T1000 (cell line): ENCODE measurements at places on chromosomes 13 and 19.

- peak; percentile 22 for DNase-seq
These were observed 725.2 kb upstream of the SLITRK1 start for GRCh38 chr13:84607261-84608013.

DNA sequence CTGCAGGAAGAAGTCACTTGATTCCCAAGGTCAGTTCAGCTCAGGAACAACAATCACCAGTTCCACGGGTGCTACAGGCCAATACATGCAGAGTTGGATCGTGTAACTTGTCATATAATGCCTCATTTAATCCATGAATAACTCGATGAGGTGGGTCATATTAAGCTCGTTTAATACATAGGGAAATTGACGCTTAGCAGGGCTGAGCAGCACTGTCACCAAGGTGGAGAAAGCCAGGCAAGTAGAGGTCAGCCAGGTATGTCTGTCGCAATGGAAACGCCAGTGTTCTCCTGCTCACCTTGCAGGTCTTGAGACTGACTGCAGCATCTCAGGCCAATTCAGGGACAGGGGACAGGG is 52.3 kb downstream of the CCDC70 start:
- no peak for DNase-seq

GRCh38 chr19:17333611-17334413 is 843 bp downstream of the ANO8 start:
- DNase-seq, result peak; percentile 55

DNA sequence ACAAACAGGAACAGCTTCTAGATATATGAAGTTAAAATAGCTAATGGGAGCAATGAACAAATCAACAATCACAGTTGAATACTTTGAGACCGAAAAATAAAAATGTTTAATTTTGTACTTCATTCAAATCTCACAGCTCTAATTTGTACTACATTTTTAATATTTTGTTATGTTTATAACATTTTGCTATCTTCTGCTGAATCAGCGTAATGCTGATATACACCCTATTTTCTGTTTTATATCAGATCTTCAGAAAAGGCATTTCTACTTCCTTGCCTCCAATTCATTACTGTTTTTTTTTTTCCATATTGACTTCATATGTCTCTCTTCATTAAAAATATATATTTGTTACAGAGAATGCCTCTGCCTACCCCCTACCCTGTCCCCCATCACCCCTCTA is 27.9 kb upstream of the GPR183 start:
- DNase-seq, result no peak

GRCh38 chr19:12987781-12988180 is 7.5 kb upstream of the NFIX start:
- DNase-seq, result no peak

DNA sequence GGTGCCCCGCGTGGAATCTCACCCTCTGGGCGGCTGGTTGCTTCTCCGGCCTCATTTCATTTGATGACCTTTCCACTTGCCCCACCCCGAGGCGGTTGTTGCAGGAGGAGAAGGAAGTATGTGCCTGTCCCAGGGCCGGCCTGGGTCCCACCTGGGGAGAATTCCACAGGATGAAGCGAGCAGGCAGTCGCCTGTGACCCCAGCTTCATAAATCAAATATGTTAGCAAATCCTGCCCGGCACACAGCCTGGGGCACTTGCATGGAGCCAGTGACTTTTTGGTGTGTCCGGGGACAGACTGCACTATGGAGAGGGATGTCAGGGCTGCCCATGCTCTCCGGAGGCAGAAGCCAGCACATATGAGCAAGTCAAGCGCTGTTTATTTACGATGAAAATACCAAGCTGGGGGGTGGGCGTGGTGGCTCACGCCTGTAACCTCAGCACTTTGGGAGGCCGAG is 19.7 kb upstream of the ZBTB7A start:
- no peak for DNase-seq

GRCh38 chr13:29925457-29926097 is 75.2 kb upstream of the UBL3 start:
- no peak for DNase-seq

DNA sequence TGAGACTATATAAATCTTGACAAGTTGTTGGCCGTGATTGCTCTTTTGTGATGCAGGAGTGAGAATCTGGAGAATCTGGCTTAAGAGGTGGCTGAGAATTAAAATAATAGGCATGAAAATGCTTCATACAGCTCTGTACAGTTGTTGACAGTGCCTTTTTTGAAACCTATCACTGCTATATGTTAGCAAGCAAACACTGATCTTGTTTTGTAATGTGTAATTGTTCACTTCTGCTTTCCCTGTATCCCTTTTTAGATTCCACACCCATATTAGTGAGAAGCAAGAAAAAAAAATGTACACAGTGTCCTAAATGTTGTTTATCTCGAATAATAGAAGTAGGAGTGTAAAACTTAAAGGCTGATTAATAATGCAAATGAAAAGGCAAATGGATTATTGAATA is 31.1 kb downstream of the ITM2B start:
- DNase-seq, result no peak

DNA sequence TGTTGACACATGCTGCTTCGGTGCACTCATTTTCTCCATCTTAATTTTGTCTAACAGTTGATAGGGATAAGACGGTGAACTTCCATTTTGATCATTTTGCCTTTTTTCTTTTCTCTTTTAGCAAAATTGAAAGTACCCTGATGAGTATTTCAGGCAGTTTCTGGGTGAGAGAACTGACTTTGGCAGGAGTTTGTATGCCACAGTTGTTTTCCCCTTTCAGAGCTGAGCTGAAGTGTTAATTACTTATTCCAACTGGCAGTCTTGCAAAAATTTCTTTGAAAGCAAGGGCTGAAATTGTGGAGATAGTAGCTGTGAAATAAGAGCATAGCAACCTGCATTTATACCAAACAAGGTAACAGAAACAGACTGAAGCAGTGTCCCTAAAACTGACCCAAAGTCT is 180.2 kb downstream of the SLITRK5 start:
- DNase-seq, result no peak

DNA sequence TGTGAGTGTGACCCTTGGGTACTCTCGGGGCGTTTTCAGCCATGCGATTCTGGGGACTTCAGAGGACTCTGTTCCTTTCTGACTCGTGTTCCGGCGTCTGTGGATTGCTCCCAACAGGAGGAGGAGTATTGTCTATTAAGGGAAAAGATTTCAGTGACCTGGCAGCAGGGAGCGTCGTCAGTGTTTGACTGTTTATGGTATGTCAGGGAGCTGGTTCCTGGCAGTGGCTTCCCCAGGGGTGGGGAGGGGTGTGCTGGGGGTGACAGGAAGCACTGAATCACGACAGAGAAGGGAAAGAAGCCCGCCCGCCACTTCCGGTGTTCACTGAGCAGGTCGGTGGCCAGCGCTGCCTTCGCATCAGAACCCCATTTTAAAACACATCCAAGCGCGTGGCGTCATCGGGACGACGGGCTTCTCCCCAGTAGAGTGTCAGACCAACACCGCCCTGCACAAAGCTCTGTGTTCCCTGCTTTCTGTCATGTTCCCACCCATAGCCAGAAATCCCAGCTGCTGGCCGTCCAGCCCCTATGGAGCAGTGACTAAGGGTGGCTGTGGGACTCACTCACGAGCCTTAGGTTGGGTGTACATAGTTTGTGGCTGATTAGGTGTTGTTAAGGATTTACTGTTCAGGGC is 33.8 kb downstream of the COL4A2 start:
- peak; percentile 58 for DNase-seq

DNA sequence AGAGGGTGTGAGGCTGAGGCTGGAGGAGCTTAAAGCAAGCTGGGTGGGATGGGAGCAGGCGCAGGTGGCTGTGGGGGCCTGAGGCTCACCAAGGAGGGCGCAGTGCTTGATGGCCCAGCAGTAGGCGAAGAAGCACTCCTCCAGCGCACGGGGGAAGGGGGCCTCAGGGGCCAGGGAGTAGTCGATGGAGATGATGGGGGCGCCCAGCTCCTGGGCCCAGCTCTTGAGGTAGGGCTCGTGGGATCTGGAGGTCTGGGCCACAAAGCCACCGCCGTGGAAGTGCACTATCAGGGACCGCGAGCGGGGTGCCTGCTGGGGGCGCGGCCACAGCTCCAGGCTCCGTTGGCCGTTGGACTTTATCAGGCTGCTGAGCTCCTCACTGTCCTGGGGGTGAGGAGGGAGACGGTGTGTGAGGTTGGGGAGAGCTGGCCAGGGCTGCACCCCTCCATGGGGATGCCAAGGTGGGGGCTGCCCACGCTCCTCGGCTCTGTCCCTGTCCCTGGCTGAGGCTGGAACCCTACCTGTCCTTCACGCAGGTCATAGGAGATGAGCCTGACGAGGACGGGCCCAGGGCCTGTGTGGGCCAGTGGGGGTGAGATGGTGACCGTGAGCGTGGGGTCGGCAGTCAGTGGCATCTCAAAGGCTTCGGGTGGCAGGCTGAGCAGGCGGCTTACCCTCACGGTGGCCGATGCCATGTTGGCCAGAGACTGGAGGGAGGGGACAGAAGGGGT is 17.2 kb upstream of the CNFN start:
- no peak for DNase-seq

GRCh38 chr13:98222816-98223215 is 45.7 kb upstream of the RNF113B start:
- DNase-seq, result no peak

DNA sequence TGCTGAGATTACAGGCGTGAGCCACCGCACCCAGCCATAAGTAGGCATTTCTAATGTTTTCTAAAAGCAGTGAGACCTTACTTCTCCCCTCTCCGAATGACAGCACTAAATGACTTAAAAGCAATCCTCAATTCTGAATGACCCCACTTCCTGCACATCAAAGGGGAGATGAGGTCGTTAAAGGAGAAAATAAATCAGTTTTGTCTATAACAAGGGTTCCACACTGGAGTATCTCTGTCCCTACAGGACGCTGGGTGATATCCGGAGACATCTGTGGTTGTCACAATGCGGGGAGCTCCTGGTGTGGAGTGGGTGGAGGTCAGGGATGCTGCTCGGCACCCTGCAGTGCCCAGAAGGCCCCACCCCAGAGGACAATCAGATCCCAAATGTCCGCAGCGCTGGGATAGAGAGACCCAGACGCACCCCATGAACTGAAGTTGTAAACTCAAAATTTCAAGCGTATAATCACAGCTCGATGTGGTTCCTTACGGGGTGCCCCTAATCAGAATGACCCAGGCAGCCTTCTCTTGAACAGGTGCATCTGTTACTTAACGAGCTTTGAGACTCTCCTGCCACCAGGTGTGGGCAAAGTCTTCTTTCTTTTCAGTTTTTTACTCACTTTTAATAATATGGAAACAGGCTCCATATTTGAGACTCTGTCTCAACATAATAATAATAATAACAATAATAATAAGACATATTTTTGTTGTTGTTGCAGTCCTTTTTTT is 2.9 kb downstream of the GNG7 start:
- DNase-seq, result no peak

DNA sequence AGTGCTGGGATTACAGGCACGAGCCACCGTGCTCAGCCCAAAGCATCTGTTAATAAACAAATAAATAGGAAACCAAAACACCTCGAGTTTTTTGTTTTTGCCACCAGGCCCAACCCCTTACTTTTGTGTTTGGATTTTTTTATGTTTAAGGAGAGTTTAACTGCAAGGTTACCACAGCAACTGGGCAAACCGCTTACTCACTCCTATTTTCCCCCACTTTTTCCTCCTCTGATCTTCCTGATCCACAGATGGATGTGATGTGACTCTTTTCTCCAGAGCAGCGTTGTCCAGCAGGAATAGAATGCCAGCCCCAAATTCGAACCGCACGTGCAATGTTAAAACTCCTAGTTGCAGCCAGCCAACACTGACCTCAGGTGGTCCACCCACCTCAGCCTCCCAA is 2.1 kb upstream of the PNMA8B start:
- DNase-seq, result no peak

DNA sequence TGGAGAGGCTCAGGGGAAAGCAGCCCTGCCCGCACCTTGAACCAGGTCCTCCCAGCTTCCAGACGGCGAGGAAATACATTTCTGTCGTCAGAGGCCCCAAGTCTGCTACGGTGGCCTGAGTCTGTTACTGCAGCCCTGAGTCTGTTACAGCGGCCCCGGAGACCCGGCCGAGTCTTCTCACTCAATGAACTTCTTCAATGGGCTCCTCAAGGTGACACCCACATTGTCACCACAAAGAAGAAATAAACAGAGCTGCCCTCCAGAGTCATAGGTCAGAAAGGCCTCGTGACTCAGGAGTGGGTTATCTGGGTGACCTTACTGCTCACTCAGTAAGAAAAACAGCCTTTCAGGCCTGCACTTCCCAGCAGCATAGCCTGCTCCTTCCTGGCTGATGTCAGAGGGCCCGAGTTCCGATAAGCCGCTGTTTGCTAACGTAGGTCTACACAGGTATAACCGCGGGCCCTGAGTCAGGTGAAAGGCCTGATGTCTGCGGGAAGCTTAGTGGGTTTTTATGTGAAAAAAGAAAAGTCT is 66.9 kb upstream of the TM9SF2 start:
- no peak for DNase-seq

DNA sequence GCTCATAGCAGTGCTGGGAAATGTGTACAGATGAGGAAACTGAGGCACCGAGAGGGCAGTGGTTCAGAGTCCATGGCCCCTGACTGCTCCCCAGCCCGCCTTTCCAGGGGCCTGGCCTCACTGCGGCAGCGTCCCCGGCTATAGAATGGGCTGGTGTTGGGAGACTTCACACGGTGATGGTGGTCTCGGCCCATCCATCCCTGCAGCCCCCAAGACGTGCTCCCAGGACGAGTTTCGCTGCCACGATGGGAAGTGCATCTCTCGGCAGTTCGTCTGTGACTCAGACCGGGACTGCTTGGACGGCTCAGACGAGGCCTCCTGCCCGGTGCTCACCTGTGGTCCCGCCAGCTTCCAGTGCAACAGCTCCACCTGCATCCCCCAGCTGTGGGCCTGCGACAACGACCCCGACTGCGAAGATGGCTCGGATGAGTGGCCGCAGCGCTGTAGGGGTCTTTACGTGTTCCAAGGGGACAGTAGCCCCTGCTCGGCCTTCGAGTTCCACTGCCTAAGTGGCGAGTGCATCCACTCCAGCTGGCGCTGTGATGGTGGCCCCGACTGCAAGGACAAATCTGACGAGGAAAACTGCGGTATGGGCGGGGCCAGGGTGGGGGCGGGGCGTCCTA is 15.9 kb downstream of the LDLR start:
- DNase-seq, result no peak

DNA sequence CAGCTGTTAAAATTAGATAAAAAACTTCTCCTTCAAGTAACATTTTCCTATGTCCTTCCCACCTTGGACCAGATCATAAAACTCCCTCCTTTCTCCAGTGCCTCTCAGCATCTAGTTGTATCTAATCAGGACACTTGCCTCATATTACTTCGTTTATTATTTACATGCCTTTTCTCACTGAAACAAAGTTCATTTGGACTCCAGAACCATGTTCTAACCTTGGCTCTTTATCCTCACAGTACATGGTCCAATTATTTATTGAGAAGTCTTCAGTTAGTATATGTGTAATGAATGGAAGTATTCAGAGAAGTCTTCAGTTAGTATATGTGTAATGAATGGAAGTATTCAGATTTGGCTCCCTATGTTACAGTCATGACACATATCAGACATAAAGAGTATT is 342.7 kb downstream of the OXGR1 start:
- DNase-seq, result no peak

- DNase-seq, result no peak
These were observed 41.6 kb downstream of the ARHGAP35 start for GRCh38 chr19:46902402-46902766.

- DNase-seq, result no peak
These were observed 5.2 kb downstream of the PRMT1 start for GRCh38 chr19:49682274-49682673.
